Activated CD8-positive, alpha-beta memory T cell treated with anti-CD3 and anti-CD28 coated beads for 24 hours (primary cell): ENCODE measurements at places on chromosomes 3 and 15.

- no peak for DNase-seq
Measured at GRCh38 chr15:49815950-49816349, 195.1 kb downstream of the DTWD1 start.

DNA sequence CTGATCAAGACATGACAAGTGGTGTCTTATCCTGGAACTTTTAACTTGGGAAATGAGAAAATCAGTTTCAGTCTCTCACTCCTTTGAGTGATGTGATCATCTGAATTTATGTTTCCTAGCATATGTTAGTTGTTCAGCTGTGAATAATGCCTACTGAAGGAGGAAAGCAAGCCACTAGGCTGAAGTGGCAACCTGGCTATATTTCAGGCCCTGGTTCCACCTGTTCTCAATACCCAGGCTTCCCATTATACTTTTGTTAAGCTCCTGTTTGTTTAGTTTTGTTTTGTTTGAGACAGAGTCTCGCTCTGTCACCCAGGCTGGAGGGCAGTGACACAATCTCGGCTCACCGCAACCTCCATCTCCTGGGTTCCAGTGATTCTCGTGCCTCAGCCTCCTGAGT lies 243.8 kb downstream of the ALCAM start:
- no peak for DNase-seq

DNA sequence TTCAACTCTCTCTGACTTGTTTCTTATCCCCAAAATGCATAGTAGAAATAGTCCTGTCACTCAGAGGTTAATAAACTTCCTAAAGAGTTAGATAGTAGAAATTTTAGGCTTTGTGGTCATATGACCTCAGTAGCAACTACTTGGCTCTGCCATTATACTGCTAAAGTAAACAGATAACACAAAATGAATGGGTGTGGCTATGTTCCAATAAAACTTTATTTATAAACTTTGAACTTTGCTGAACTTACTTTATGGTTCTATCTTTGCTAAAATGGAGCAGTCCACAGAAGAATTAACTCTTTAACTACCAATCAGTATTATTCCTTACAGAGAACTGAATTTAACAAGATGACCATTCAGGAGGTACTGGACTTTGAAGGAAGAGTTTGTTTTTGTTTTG lies 393.6 kb upstream of the CDIN1 start:
- no peak for DNase-seq

DNA sequence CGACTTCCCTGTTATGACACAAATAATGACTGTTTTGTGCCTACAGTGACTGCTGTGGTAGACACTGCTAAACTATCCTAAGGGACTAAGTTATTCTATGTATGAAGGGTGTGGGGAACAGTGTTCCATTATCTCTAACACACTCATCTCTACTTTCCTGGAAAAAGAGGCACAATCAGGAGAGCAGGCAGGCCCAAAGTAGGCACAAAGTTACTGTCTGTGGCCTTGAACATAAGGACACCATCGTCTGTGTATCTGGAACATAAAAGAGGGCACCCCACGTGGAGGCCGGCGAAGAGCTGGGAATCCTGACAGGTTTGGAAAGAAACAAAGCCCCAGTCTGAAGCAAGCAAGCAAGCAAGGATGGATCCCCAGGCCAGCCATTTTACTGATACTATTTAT lies 1.5 kb downstream of the ABCC5 start:
- peak; percentile 40 for DNase-seq

- DNase-seq = no peak
Measured at GRCh38 chr15:38593524-38593923, 28.9 kb upstream of the RASGRP1 start.

DNA sequence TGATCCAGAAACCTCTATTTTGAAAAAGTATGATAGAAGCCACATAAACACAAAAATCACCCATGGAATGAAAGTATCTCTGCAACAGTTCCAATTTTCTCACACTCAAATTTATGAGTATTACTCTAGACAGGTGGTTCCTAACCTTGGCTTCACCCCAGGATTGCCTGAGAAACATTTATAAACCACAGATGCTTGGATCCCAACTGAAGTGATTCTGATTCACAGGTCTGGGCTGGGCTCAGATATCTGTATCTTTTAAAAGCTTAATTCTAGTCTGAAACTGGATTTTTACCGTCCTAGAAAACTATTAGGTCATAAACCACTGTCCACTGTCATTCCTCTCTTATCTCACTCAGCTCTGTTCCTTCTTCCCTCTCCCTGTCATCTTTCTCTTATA lies 7.4 kb upstream of the SST start:
- no peak for DNase-seq

GRCh38 chr3:138862531-138862923 lies 27.8 kb upstream of the PIK3CB start:
- no peak for DNase-seq

- no peak for DNase-seq
Measured at GRCh38 chr3:176032043-176032442, 1165.2 kb downstream of the TBL1XR1 start.

- no peak for DNase-seq
Measured at GRCh38 chr3:11654166-11654565, 10.5 kb upstream of the VGLL4 start.

- DNase-seq = no peak
Measured at GRCh38 chr3:2420919-2421318, 322.3 kb downstream of the CNTN4 start.

GRCh38 chr3:127351775-127352350 lies 64.0 kb upstream of the PRR20G start:
- no peak for DNase-seq

DNA sequence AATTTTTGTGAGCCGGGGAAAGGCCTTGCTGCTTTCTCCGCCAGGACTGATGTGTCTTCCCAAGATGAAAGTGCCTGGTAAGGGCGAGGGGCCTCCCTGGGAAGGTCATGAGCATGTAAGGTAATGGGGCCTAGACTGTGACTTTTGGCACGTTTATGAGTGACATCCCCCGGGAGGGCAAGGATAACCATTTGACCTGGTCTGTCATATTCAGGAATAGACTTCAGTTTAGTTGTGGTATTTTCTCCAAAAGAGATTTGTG lies 631 bp upstream of the CNBP start:
- no peak for DNase-seq

DNA sequence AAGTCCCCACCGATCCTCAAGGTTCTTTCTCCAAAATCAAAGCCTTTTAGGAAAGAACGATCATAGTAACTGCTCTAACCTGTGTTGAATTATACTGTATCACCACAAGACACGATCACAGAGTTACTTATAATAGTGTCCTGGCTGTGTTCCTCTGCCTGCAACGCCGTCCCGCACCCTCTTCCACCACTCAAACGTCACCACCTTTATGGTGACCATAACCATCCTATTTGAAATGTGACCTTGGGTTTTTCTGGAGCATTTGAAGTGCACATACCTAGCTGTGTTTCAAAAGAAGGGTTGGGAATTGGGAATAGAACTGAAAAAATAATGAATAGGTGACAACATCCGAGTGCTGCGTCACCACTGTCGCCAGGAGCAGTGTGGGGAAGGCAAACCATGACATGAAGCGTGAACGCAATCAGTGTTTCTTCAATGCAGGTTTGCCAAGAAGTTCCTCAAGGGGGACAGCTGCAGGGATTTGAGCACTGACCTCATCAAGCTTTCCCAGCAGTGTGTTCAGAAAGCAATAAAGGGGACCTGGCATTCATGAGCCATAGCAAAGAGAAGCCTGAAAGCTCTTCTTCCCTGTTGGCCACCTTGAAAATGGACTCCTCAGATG lies 769 bp upstream of the SELENOS start:
- DNase-seq = no peak

DNA sequence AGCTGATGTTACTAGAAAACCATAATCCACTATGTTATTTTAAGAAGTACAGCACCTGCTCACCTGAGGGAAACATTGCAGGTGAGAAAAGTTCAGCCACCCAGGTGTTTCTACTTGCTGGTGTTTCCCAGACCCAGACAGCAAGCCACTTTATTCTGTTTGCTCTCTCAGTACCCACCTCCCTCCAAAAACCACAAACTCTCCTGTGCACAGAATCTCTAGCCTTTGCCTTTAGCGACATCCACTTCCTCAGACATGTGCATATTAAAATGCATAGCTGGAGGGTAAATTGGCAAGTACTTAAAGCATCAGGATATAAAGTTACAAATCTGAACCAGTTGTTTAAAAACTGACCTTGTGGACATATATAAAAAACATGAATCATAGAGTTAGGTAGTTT lies 36.7 kb downstream of the VGLL3 start:
- DNase-seq = no peak

DNA sequence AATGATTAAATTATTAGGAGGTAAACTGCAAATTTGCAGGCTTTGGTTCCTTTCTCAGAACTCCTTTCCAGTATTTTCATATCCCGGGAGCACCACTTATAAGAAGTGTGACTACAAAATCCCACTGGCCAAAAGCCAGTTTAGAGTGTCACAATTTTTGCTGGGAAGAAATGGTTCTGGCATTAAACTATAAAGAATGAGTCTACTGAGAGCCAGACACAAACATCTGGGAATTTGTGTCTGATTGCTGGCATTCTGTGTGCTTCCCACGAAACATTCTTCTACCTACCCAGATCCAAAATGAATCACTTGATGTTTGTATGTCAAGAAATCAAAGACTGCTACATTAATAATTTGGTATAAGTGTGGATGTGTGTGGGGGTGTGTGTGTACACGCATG lies 82.8 kb downstream of the DUT start:
- no peak for DNase-seq
